HS-27A (cell line): ENCODE measurements at places on chromosomes 16 and 17.

DNA sequence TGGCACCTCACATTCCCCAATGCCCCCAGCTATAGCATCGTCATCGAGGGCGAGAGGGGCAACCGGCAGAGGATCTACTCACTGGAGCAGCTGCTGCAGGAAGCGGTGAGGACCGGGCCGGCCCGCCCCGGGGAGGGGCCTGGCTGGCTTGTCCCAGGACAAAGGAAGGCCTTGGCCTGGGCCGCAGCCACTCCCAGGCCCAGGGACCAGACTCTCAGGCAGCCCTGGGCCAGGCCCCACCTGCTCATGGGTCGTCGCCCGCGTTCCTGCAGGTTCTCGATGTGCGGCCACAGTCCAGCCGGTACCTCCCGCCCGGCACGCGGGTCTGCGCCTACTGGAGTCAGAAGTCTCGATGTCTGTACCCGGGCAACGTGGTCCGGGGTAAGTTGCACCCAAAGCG is 53.4 kb downstream of the ACTG1 start:
- no peak for DNase-seq

- DNase-seq = no peak
Observed at GRCh38 chr16:30767767-30768465, 5.8 kb downstream of the RNF40 start.

GRCh38 chr16:87002717-87003413 is 314.3 kb downstream of the C16orf95 start:
- DNase-seq = no peak

DNA sequence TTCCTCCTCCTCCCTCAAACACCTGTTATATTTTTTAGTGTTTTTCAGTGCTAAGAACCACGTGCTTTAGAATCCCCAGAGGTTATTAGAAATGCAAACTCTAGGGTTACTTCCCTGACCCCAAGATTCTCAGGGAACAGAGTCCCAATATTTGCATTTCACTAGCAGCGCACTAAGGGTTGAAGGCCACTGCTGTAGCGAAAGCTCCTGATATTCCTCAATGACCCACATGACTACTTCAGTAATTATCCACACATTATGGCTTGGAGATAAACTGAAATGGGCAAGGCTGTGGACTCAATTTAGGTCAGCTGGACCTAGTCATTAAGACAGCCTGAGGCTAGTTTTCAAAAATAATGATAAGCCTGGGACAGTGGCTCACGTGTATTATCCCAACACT is 78.5 kb upstream of the BCAR1 start:
- DNase-seq = no peak

DNA sequence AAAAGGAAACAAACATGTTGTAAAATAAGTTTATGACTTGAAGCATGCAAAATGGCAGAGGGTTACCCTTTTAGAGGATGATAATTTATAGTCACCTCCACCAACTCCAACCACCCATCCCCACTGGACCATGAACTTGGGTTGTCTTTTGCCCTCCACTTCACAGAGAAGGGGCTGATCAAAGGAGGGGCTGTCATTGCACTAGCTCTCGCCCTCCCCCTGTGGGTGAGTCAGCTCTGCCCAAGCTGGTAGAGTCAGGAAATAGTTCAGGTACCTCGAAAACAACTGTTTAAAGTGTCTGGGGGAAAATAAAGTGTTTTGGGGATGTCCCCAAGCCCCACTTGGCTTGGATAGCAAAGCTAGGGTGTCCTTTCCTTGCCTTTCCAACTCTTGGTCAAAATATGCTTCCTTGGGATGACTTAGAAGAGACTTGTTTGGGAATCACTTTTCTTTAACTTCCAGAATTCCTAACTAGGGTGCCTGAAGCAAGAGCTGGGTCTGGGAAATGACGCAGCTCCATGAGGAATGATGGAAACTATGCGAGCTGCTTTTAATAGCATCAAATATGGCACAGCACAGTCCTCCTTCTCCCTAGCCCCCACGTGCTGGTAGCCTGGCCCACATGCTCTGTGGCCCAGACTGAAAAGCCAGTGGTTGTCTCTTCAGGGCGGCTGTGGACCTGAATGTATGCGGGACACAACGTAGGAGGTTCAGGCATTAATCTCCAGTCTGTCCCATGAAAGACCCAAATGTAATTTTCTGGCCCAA is 40.7 kb downstream of the TBX4 start:
- no peak for DNase-seq

DNA sequence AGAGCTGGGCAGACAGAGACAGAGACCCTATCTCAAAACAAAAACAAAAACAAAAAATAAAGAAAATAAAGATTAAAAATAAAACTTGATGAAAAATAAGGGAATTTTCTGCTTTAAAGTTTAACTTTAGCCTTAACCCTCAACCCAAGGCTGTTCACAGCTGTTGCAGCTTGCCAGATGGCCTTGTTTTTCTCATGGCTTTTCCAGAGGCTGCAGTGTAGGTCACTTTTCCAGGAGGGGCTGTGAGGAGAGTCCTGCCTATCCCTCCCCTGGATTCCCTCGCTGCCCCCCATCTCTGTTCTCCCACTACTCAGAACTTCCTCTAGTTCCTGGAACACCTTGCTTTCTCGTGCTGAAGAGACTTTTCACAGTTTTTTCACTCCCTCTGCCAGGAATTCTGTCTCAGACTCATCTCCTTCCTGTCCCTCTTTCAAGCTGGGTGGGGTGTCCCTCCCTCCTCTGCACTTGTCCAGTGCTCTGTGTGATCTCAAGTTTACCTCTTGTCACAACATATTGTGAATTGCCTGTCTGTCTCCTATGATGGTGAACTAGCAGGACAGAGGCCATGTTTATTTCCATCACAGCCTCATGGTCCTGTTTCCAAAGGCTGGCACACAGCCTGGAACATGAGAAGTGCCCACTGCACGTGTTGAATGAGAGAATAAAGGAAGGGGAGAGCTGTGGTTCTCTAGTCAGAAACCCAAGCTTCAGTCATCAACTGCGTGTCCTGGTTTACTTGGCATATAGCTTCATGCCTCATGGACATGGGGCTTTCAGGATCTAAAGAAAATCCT is 69.9 kb upstream of the MSI2 start:
- DNase-seq = no peak

DNA sequence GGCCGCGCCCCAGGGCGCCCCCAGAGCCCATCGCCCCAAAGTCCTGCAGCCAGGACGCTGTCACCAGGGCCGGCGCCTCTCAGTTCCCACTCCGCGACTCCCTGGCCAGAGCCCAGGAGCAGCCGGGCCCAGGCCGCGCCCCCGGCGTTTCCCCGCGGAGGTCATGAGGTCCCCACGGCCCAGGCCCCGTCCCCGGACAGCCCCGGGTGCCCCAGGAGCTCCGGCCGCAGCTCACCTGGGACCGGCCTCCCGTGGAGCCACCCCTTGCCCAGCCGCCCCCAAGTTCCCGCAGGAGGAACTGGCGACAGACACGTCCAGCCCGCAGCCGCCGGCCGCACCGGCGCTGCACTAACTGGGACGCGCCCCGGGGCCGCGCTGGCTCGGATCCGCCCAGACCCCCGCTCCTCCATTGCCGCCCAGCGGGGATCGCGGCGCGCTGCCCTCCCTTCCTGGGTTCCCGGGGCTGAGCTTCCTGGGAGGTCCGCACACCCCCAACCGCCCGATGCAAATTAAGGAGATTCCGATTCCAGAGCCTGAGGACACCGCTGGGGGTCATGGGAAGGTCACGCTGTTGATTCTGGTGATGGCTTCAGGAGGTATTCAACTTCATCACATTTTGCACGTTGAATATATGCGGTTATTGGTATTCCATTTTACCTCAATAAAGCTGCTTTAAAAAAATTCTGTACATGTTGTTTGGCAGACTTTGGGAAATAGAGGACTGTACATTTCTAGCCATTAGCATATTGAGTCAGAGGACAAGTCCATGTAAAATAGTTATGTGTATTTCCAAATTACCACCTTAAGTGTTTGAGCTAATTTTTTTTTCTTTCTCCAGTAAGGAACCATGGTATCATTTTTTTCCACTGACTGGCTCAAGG is 9.9 kb downstream of the AHSP start:
- no peak for DNase-seq

GRCh38 chr16:19127205-19127604 is 13.4 kb downstream of the ITPRIPL2 start:
- DNase-seq = no peak

GRCh38 chr16:3623642-3624041 is 12.2 kb upstream of the SLX4 start:
- no peak for DNase-seq

GRCh38 chr17:79927688-79928501 is 88.7 kb upstream of the CBX4 start:
- DNase-seq = no peak
